HT1080 (cell line): ENCODE measurements at places on chromosomes 1 and 21. TPM values are rescaled to one million over a fixed set of nuclear protein-coding genes. Genes with fewer than 3 reads are reported as not detected.

ATAD3C gene
- 0.03 TPM in 1 of 2 replicates, not detected in the other for total RNA-seq

PADI6 gene
- not detected in 2 replicates for total RNA-seq

TBX15 gene
- total RNA-seq, result 0.03 and 0.20 TPM in 2 replicates

DNAJC6 gene
- total RNA-seq, result 1.3 and 3.3 TPM in 2 replicates

F13B gene
- not detected in 2 replicates for total RNA-seq

MTARC2 gene
- total RNA-seq, result 1.5 and 2.7 TPM in 2 replicates

MNDA gene
- total RNA-seq, result not detected in 2 replicates

PTAFR gene
- 0.26 TPM in 1 of 2 replicates, not detected in the other for total RNA-seq

TIE1 gene
- total RNA-seq, result 135 and 139 TPM in 2 replicates

HCN3 gene
- 0.84 and 1.1 TPM in 2 replicates for total RNA-seq

RGS8 gene
- 0.05 TPM in 1 of 2 replicates, not detected in the other for total RNA-seq

DAB1 gene
- total RNA-seq, result 0.10 TPM in 1 of 2 replicates, not detected in the other

ZBTB7B gene
- 18.9 and 22.2 TPM in 2 replicates for total RNA-seq

RASSF5 gene
- total RNA-seq, result 8.5 and 9.0 TPM in 2 replicates

RCAN3 gene
- total RNA-seq, result 6.5 and 8.8 TPM in 2 replicates

AJAP1 gene
- 26.1 and 26.4 TPM in 2 replicates for total RNA-seq
